Lung (tissue), 17 donors: ENCODE measurements at places on chromosomes 5 and 9. TPM values are rescaled to one million over a fixed set of nuclear protein-coding genes. Genes with fewer than 3 reads are reported as not detected.

DNA sequence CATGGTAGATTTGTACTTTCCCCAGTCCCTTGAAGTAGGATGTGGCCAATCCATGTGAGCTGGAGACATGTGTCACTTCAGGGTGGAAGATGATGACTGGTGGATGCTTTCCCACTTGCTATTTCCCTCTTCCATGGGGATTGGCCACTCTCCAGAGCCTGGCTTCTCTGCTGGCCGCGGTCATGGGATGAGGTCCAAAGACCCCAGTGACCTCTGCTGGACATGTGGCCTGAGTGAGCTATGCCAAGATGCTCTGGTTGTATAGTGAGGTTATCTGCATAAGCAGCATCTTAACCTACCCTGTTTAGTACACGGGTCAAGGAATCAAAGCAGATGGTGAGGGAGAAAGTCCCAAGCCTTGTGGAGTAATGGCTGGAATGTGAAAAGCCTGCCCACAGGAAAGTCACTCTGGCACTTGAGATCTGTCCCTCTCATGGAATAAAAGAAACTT is 47.1 kb downstream of the SH3PXD2B start:
- H3K36me3 ChIP-seq: peaks cover 13% of the 10 kb centered on the region
- no peak overlapping the region for H3K4me3 ChIP-seq
- peak; percentile 64 for DNase-seq
- H3K4me1 ChIP-seq: peaks cover 19% of the 10 kb centered on the region
- no peaks in the 10 kb centered on the region for H3K27me3 ChIP-seq

Gene PDE6A
- 0.06 TPM for total RNA-seq

DNA sequence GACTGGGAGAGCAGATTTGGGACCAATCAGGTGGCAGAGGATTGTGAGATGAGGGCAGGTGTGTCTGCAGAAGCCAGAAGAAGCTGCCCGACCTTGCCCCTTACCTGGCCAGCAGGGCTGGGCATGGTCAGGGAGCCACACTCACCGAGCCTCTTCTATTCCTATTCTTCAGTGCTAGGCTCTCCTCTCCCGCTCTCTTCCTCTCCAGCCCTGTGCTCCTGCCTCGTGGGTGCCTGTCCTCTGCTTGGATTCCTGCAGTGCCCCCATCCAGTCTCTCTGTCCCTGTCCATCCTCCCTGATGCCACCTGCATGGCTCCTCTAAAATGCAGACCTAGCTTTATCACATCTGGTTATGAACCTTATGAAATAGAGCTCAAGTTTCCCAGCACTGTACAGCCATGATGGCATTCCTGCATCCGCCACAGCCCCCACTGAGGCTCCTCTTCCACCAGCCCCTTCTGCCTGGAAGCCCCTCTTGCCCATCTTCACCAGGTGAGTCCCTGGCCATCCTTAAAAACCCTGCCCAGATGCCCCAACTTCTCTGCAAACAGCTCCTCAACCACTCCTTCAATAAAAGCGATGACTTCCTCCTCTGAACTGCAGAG is 8.2 kb downstream of the UBE2QL1 start:
- no peaks in the 10 kb centered on the region for H3K27me3 ChIP-seq
- DNase-seq: no peak
- no peaks in the 10 kb centered on the region for H3K4me1 ChIP-seq
- H3K4me3 ChIP-seq: no peak overlapping the region

DNA sequence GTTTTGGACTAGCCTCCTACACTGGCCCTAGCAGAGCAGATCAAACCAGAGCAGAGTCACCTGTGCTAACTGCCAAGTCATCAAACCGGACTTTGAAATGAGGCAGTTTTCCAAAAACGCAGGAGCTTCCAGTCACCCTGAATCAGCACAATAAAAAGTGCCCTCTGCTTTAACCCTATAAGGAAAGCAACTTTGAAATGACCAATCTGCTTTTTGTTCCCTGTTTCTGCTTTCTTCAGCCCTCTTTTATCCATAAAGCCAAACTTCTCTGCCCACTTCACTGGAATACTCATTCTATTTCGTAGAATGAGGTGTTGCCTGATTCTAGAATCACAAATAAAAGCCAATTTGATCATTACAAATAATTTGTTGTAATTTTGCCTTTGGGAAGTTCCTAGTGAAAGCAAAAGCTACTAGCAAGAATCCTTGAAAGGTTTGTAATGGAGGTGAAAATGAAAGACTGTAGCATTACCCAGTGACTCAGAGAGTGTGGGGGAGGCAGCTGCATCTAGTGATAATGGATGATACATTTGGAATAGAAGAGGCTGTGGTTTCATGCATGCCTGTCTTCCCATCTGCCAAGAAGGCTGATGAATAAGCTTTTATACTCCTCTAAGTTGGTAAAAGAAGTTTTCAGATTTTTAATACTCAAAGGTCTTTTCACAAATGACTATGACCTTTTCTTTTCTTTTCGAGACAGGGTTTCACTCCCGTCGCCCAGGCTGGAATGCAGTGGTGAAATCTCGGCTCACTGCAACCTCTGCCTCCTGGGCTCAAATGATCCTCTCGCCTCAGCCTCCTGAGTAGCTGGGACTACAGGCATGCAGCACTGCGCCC is 14.9 kb downstream of the SPAAR start:
- H3K4me3 ChIP-seq: no peak overlapping the region
- H3K36me3 ChIP-seq: no peaks in the 10 kb centered on the region
- H3K27me3 ChIP-seq: no peaks in the 10 kb centered on the region
- no peak overlapping the region for H3K27ac ChIP-seq

DNA sequence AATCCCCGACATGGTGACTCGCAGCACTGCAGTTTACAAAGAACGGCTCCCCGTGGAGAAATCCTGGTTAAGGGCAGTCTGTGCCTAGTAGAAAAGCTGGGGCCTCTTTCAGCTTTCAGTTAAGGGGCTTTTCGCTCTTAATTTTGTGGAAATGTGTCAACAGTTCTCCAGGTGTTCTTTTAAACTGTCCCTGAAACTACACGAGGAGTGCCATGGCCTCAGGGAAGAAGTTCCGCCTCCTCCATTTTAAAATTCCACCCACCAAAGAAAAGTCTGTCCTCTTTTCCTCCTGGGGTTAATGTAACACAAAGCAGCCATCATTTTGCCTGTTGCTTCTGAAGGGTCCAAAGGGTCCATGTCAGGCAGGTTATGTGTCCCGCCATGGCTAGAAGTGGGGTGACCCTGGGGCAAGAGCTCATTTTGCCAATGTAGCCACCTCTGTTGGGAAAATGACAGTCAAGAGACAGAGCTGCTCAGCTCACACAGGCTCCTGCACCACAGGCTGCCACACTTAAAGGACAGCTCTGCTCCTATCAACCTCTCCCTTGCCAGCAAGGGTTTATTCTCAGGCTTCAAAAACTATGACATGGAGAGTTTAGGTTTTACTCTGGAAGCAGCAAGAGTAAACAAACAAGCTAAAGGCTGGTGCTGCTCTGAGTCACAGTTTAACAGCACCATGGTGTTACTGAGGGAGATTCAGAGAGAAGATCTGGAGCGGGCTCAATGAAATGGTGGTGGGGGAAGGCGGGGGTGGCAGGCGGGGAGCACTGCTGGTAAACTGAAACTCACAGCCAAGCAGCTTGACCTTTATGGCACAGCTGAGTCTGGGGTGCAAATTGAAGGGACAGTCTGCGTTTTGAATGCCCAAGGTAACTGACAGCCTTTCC is 3.2 kb downstream of the WHRN start:
- H3K4me3 ChIP-seq: no peak overlapping the region
- DNase-seq: peak; percentile 64
- H3K27ac ChIP-seq: no peak overlapping the region
- no peaks in the 10 kb centered on the region for H3K36me3 ChIP-seq
- H3K27me3 ChIP-seq: peaks cover 6% of the 10 kb centered on the region

GRCh38 chr9:87445646-87446045 is 52.0 kb upstream of the DAPK1 start:
- no peak overlapping the region for H3K4me3 ChIP-seq
- H3K27me3 ChIP-seq: no peaks in the 10 kb centered on the region
- no peak for DNase-seq
- no peak overlapping the region for H3K27ac ChIP-seq
- no peaks in the 10 kb centered on the region for H3K36me3 ChIP-seq

Gene WDR38
- total RNA-seq: 11.4 TPM

Gene C9orf153
- total RNA-seq: 2.7 TPM

- DNase-seq: no peak
- peaks cover 3% of the 10 kb centered on the region for H3K4me1 ChIP-seq
- peak overlapping the region; percentile 34 for H3K27ac ChIP-seq
- H3K4me3 ChIP-seq: no peak overlapping the region
These were observed 47.3 kb upstream of the CDKN2AIPNL start for GRCh38 chr5:134459010-134459403.

GRCh38 chr5:59107692-59108091 is 524.8 kb downstream of the RAB3C start:
- H3K36me3 ChIP-seq: no peaks in the 10 kb centered on the region
- no peak overlapping the region for H3K27ac ChIP-seq
- H3K4me1 ChIP-seq: peaks cover 18% of the 10 kb centered on the region
- no peak overlapping the region for H3K4me3 ChIP-seq
- no peaks in the 10 kb centered on the region for H3K27me3 ChIP-seq
